ENCODE measurements at places on chromosomes 6 and 20.

- DNase-seq, result no peak
These were observed 45.6 kb upstream of the TBC1D7 start for GRCh38 chr6:13373919-13374318.

DNA sequence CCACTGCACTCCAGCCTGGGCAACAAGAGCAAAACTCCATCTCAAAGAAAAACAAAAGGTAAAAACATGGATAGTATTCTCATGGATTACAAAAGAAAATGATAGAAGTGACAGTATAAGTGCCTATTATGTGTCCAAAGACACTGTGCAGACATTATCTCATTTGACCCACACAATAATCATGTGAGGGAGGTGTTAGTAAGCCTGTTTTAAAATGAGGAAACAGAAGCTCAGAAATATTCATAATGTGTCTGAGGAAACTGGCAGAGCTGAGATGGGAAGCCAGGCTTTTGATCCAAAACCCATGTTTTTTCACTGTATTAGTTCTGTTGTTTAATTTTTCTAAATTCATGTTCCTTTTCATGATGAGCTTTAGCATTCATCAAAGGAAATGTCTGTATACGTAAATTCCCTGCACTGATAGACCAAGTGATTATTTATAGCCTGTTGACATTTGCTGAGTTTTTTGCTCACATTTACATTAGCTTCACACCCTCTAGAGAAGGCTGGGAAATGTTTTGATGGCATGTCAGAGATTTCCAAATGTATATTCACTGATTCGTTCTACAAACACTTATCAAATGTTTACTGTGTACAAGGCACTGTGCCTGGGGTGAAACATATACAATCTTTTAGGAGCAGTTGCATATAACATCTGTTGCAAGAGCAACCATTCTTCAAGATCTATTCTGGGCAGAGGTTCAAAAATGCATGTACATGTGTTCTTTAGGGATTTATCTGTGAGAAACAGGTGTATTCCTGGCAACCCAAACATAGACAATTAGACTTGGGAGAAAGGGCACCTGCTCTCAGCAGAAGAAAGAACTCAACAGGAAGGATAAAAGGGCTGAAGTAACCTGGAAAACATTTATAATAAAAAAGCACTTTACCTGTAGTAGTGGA lies 331.5 kb downstream of the SAMD5 start:
- no peak for DNase-seq

- no peak for DNase-seq
These were observed 92.3 kb downstream of the RFX6 start for GRCh38 chr6:116969211-116969863.

DNA sequence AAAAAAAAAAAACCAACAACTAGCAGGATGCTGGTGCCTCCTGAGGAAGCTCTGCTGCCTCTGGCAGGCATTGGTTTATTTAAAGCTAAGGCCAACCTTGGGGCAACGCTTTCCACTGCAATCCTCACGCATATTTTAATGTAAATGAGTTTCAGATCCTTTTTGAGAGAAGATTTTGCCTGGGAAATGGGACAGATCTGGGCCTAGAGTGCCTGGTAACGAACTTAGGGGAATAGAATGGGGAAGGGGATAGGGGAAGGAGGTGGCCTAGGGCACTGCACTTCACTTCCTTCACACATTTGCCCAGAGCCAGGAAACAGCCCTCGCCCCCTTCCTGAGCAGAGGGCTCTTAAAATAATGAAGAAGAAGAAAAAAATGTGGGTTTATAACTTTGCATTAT lies 132.7 kb upstream of the TMEM170B start:
- no peak for DNase-seq

DNA sequence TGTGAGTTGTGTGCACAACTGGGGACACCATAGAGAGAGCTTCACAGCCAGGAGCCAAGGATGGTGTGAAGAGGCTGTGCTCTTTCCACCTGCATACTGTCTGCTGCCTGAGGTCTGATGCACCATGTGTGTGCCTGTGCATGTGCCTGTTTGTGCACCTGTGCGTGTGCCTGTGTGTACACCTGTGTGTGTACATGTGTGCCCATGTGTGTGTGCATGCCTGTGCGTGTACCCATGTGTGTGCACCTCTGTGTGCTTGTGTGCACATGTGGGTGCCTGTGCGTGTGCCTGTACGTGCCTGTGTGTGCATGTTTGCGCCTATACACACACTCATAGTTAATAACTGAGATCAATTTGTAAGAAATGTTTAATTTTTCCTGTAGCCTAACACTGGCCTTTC lies 51.3 kb downstream of the FAM120B start:
- no peak for DNase-seq
